NCI-H2171 (cell line): ENCODE measurements at places on chromosomes 4 and X.

GRCh38 chr4:88573995-88574394 lies 18.3 kb upstream of the HERC3 start:
- no peak for DNase-seq

DNA sequence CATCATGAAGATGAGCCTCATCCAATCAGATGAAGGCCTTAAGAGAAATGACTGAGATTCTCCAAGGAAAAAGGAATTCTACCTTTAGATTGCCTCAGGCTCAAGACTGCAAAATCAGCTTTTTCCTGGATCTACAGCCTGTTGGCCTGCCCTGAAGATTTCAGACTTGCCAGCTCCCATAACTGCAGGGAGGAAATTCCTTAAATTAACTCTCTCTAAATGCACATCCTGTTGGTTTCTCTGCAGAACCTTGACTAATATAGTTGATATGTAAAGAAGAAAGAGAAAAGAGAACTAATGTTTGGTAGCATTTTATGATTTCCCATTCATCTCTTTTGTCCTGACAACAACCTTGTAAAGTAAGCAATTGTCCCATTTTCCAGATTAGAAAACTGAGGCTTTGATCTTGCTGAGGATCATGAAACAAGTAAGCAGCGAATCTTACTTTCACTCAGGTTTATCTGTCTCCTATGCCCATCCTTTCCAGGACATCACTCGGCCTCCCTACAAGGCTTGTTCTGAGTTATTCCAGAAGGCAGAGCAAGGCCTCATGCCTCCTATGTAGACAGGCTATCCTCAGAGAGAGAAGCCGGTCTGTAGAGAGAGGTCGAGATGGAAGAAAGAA lies 115.0 kb upstream of the LDB2 start:
- no peak for DNase-seq

DNA sequence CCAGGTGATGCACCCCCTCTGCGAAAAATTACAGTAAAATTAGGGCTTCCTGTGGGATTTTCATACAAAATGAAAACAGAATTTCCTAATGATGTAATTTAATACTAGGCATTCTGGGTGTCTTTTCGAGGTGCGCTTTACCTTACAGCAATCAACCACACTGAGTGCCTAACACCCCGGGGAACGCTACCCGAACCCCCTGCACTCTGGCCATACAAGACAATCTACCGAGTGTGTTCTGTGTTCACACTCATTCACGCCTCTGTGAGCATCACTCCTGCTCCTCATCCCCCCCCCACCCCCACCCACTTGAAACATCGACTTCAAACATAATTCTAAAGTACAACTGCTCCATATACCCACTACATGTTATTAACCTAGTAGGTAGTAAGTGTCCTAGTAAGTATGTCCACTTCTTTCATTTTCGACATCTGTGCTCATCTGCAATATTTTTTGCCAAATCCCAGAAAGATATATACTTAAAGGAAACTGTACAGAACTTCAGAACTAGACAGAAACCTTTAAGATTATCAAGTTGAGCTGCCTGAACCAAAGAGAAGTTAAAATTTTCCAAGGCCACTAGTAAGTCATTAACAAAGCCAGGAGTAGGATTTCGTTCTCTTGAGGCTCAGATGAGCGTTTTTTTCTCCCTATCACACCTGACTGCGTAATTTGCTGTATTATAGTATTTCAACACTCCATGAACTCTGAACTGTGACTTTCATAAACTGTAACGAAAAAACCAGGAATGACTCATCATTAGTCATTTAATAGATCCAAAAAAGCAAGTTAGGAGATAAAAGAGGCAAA lies 80.0 kb downstream of the FAT1 start:
- no peak for DNase-seq

DNA sequence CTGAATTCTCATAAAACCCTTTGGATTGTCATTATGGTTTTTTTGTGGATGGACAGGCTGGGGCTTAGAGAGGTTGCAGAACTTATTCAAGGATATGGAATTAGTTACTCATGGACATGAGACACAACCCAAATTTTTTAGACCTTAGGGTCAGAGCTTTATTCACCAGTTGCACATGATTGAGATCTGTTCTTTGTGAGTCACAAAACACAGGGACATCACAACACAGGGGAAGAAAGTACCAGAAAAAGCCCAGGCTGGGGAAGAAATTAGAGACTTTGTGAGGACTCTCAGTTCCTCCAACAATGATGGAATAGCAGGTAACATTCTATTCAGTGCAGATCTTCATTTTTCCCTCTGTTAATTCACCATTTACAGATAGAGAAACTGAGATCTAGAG lies 602.4 kb upstream of the CPEB2 start:
- DNase-seq = no peak

GRCh38 chr4:57131849-57132742 lies 21.9 kb upstream of the IGFBP7 start:
- DNase-seq = no peak

- DNase-seq = no peak
Observed at GRCh38 chrX:12681047-12681446, 110.2 kb upstream of the PRPS2 start.

DNA sequence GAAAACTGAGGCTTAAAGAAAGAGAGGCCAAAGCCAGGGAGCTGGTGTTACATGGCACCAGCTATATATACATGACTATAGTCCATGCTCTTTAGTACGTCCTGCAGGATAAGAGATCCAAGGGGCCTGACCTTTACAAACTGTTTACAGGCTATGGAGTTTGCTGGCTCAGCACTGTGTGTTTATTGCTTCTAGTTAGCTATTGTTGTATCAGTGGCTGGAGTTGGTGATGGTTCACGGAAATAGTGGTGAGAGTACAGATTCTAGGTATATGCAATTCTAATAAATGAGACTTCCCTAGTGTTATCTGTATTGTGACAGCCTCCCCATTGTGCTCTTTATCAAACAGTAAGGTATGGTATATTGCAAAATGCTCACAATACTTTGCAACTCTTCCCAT lies 46.5 kb downstream of the REPS2 start:
- no peak for DNase-seq

DNA sequence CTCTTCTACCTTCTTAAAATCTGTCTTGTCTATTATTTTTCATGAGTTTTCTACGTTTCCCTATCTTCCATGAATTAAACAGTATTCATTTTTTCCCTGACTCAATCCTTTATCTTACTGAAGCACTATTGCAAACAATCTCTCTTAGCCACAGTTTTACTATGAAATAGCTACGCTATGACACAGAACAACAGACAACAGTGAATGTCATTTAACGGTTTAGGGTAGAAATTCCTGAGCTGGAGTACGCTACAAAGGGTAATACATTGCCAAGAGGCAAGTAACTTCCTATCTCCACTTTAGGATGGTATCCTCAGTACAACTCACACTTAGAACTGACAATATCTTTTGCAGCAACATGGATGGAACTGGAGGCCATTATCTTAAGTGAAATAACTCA lies 552.6 kb downstream of the INPP4B start:
- no peak for DNase-seq

GRCh38 chr4:26719954-26720552 lies 136.2 kb downstream of the TBC1D19 start:
- no peak for DNase-seq
